ENCODE measurements at places on chromosomes 7 and 10. TPM values are rescaled to one million over a fixed set of nuclear protein-coding genes. Genes with fewer than 3 reads are reported as not detected.
A peak's percentile ranks its signal among the peaks of the same experiment; 100 is the strongest.

DNA sequence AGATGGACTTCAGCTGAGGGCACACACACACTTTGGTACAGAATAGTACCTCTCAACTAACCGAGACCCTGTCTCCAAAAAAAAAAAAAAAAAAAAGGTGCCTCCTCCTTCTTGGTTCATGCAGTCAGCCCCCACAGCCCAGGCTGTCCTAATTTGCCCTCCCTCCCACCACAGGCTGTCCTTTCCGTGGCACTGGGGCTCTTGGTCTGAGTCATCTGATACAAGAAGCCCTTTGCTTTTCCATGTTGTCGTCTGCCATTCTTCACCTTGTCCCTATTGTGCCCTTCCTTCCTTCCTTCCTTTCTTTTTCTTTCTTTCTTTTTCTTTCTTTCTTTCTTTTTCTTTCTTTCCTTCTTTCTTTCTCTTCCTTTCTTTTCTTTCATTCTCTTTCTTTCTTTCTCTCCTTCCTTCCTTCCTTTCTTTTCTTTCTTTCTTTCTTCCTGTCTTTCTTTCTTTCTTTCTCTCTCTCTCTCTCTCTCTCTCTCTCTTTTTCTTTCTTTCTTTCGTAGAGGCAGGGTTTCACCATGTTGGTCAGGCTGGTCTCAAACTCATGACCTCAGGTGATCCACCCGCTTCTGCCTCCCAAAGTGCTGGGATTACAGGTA, 96.0 kb upstream of the IKZF1 start:
- no peaks in the 10 kb centered on the region for H3K36me3 ChIP-seq
- H3K4me1 ChIP-seq = peaks cover 96% of the 10 kb centered on the region
- H3K27me3 ChIP-seq = no peaks in the 10 kb centered on the region
- DNase-seq = peak; percentile 78

NEBL gene
- 0.23 TPM for total RNA-seq

PALD1 gene
- total RNA-seq = 0.41 TPM

DNA sequence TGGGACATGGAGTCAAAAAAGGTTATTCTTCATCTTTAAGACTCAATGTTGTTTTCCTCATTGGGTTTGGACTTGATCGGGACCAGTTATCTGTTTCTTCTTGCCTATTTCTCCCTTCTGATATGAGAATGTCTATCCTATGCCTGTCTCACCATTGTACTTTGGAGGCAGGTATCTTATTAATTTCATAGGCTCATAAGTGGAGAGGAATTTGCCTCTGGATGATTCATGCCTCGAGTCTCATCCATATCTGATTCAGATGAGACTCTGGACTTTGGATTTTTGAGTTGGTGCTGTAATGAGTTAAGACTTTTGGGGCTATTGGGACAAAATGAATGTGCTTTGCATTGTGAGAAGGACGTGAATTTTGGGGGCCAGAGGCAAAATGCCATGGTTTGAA, 36.2 kb upstream of the CCDC7 start:
- no peak overlapping the region for H3K27ac ChIP-seq
- peaks cover 4% of the 10 kb centered on the region for H3K4me1 ChIP-seq
- peaks cover 1% of the 10 kb centered on the region for H3K36me3 ChIP-seq
- no peak overlapping the region for H3K4me3 ChIP-seq

ACBD7 gene
- 1.9 TPM for total RNA-seq

SLC39A12 gene
- total RNA-seq = not detected

DNA sequence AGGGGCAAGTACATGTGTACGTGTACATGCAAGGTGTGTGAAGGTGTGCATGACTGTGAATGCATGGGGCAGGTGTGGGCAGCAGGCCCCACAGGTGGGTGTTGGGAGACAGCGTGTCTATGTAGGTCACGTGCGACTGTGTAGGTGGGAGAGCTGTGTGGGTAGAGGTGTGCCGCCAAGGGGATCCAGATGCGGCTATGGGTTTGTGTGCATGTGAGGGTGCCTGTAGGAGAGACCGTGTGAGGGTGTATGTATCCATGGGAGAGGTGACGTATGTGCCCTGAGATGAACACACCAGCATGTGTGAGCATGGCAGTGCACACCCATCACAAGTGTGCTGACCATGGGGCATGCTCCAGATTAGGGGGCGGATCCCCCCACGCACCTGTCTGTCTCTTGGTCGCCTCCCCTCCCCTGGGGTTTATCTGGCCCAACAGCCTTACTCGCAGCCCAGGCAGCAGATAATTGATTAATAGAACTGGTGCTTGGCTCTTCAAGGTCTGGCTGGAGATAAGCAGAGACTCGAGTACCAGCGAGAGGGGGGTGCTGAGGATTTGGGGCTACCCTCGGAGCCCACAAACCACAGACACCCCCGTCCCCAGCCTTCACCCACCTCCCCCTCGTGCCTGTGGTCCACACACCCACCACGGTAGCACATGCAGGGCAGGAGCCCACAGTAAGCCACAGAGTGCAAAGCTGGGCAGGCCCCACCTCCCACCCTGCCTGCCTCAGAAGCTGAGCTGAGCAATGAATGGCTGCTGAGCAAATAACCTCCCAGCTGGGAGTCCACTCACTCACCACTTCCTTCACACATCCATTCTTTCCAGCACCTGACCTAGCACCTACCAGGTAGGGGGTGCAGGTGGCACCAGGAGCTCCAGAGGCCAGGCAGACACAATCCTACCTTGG, 41.4 kb upstream of the ZMIZ1 start:
- no peak overlapping the region for H3K27ac ChIP-seq
- peaks cover 26% of the 10 kb centered on the region for H3K4me1 ChIP-seq
- H3K36me3 ChIP-seq = no peaks in the 10 kb centered on the region
- H3K27me3 ChIP-seq = peaks cover 5% of the 10 kb centered on the region
- H3K4me3 ChIP-seq = no peak overlapping the region

IL6 gene
- total RNA-seq = 0.66 TPM

DNA sequence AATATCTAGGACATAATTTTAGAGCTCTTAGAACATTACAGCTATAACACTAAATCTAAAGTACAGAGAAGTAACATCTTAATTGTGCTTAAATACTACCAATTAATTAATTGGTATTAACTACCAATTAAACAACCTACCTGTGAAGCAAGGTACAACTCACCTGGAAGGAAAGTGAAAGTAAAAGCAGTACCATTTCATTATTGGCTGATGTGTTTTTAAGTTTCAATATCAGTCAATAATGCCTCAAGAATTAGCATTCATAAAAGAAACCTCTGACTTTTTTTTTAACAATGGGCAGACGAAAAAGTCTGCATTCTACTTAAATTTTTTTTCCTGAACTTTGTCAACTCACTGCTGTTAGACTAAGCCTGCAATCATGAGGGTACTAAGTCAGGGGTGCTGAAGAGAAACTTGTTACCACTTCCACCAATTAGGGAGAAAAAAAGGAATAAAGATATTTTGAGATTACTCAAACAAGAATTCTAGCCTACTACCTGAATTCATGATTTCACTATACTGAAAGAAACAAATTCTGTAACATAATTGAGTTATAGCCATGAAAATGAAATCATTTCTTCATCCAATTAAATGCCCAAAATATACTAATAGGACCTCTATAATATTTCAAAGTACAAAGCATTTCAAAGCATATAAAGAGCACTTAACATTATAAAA, 19.9 kb downstream of the UPF2 start:
- peak overlapping the region; percentile 85 for H3K27ac ChIP-seq
- DNase-seq = no peak
- no peak overlapping the region for H3K4me3 ChIP-seq
- peaks cover 24% of the 10 kb centered on the region for H3K36me3 ChIP-seq
- peaks cover 23% of the 10 kb centered on the region for H3K4me1 ChIP-seq

GRCh38 chr7:50415844-50416364, 34.2 kb downstream of the FIGNL1 start:
- H3K27me3 ChIP-seq = no peaks in the 10 kb centered on the region
- no peak for DNase-seq
- peaks cover 25% of the 10 kb centered on the region for H3K4me1 ChIP-seq

DNA sequence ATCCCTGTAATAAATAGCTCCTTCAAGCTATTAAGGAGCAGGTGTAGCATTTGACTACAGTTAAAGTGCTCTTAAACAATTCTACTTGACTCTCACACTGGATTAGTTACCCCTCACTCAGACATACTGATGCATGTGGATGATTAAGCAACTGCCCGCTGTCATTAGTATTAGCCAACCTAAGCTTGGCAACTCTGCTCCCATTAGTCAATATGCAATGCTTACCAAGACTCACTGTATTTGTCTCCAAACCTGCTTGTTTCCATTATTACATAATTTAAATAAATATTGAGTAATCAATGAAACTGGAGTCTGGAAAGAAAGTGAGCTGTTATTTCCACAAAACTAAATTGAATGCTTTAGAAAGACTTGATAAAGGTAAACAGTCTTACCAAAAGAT, 144.0 kb upstream of the ASAH2 start:
- H3K36me3 ChIP-seq = peaks cover 20% of the 10 kb centered on the region
- H3K4me1 ChIP-seq = peaks cover 51% of the 10 kb centered on the region
- H3K27me3 ChIP-seq = no peaks in the 10 kb centered on the region
- no peak overlapping the region for H3K27ac ChIP-seq
- no peak overlapping the region for H3K4me3 ChIP-seq

- peaks cover 3% of the 10 kb centered on the region for H3K27me3 ChIP-seq
- peaks cover 4% of the 10 kb centered on the region for H3K4me1 ChIP-seq
- H3K27ac ChIP-seq = no peak overlapping the region
Observed at GRCh38 chr7:494259-494687, 25.4 kb downstream of the PDGFA start.

- no peak for DNase-seq
- no peak overlapping the region for H3K27ac ChIP-seq
- H3K4me1 ChIP-seq = no peaks in the 10 kb centered on the region
- no peak overlapping the region for H3K4me3 ChIP-seq
- H3K27me3 ChIP-seq = no peaks in the 10 kb centered on the region
Observed at GRCh38 chr10:112794201-112794600, 155.8 kb upstream of the TCF7L2 start.

- no peaks in the 10 kb centered on the region for H3K36me3 ChIP-seq
- H3K27ac ChIP-seq = no peak overlapping the region
- H3K4me3 ChIP-seq = no peak overlapping the region
- no peak for DNase-seq
Observed at GRCh38 chr10:24804956-24805355, 81.3 kb upstream of the ARHGAP21 start.

DNA sequence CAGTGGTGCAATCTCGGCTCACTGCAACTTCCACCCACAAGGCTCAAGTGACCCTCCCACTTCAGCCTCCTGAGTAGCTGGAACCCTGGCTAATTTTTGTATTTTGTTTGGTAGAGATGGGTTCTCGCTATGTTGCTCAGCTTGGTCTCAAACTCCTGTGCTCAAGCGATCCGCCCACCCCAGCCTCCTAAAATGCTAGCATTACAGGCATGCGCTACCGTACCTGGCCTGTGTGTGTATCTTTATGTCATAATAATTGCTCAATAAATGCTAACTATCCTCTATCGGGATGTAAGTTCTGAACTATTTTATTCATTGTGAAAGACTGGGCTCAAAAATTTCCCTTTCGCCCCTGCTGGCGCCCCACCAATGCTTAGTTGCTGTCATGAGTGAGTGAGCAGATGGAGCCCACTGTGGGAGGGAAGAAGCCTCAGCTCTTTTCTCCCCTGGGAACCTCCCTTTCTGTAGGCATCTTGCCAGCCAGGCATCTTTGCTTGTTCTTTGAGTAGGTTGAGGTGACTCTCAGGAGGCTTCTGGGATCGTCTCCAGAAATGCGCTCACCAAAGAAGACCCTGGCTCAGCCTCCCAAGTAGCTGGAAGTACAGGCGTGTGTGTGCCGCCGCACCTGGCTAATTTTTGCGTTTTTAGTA, 38.3 kb downstream of the CAMK1D start:
- H3K4me3 ChIP-seq = no peak overlapping the region
- no peak for DNase-seq
- no peaks in the 10 kb centered on the region for H3K27me3 ChIP-seq
- H3K4me1 ChIP-seq = no peaks in the 10 kb centered on the region

- H3K36me3 ChIP-seq = peaks cover 2% of the 10 kb centered on the region
- no peak overlapping the region for H3K4me3 ChIP-seq
- H3K27me3 ChIP-seq = peaks cover 6% of the 10 kb centered on the region
- peaks cover 20% of the 10 kb centered on the region for H3K4me1 ChIP-seq
- DNase-seq = no peak
Observed at GRCh38 chr10:12416344-12417050, 67.2 kb downstream of the CAMK1D start.

ITPRID1 gene
- total RNA-seq = not detected

ALOX5 gene
- total RNA-seq = 1.9 TPM

GRCh38 chr7:94510582-94511496, 1.2 kb downstream of the CASD1 start:
- H3K27ac ChIP-seq = peak overlapping the region; percentile 86
- H3K27me3 ChIP-seq = no peaks in the 10 kb centered on the region
- peaks cover 43% of the 10 kb centered on the region for H3K4me1 ChIP-seq
- DNase-seq = peak; percentile 61
- peaks cover 12% of the 10 kb centered on the region for H3K36me3 ChIP-seq

XPNPEP1 gene
- total RNA-seq = 72.7 TPM

INMT gene
- total RNA-seq = not detected

- DNase-seq = no peak
- H3K4me1 ChIP-seq = peaks cover 66% of the 10 kb centered on the region
- peaks cover 58% of the 10 kb centered on the region for H3K36me3 ChIP-seq
- no peaks in the 10 kb centered on the region for H3K27me3 ChIP-seq
- peak overlapping the region; percentile 97 for H3K27ac ChIP-seq
Observed at GRCh38 chr10:1049425-1049958, 573 bp upstream of the IDI1 start.

DNA sequence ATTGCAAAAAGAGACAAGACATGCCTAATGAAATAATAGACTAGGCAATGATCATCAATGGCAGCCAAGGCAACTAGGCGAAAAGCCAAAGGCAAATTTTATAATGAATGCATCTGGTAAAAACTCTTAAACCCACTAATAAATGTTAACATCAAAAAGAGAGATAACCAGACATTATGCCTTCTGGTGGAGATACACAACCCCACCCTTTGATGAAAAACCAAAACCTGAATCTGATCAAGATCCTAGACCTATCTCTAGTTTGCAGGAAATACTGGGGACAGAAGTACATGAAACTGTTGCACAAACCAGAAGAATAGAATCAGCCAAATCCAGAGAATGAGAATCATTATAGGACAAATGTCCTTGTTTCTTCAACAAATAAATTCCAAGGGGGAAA, 22.0 kb upstream of the GSAP start:
- H3K4me3 ChIP-seq = no peak overlapping the region
- no peak overlapping the region for H3K27ac ChIP-seq
- H3K36me3 ChIP-seq = no peaks in the 10 kb centered on the region
- DNase-seq = no peak
- peaks cover 3% of the 10 kb centered on the region for H3K4me1 ChIP-seq
